ENCODE measurements at places on chromosomes 2 and 18.

- no peak for DNase-seq
Measured at GRCh38 chr2:216286616-216287231, 85.6 kb downstream of the MARCHF4 start.

- no peak for DNase-seq
Measured at GRCh38 chr2:86304416-86304815, 33.0 kb downstream of the REEP1 start.

DNA sequence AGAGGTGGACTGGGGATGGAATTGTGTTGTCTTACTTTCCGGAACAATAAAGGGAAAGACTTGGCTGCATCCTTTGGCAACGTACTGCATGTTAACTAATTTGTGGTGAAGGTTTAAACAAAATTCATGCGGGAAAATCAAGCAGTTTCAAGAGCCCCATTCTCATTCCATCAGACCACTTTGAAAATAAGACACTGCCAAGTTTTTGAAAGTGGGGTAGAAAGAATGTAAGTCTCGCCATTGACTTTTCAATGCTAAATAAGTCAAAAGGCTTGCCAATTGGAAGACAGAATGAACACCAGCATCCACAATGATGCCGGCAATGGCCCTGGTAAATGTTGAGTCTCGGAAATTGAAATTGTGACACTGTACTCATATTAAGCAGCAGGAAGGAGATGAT, 322.0 kb downstream of the RND3 start:
- DNase-seq: no peak

GRCh38 chr2:172282944-172283343, 144.4 kb upstream of the ITGA6 start:
- no peak for DNase-seq

- DNase-seq: no peak
Measured at GRCh38 chr2:153096272-153096671, 377.9 kb downstream of the ARL6IP6 start.

- DNase-seq: no peak
Measured at GRCh38 chr18:35076135-35076924, 35.1 kb downstream of the MAPRE2 start.
